Trophoblast cell (in vitro differentiated cells and primary cell): ENCODE measurements at places on chromosomes 16 and 17.

DNA sequence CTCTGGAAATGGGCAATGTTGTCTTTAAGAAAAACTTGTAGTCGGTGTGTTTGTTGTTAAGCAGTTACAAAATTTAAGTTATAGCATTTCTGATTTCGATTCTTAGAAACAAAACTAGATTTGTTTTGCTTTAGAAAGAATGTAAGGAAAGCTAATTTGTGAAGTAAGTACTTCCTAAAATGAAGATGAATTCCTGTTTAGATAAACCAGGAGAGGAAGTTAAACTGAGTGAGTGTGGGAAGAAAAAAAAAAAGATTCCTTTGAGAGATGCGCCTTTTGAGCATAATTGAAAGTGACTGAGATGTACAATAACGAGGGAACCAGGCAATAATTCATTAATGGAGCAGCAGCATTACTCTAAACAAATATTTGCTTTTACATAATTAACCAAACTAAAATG lies 52.4 kb upstream of the ALOX12 start:
- no peak for DNase-seq
- H3K4me3 ChIP-seq, result no peak overlapping the region
- no peaks in the 10 kb centered on the region for H3K27me3 ChIP-seq

DNA sequence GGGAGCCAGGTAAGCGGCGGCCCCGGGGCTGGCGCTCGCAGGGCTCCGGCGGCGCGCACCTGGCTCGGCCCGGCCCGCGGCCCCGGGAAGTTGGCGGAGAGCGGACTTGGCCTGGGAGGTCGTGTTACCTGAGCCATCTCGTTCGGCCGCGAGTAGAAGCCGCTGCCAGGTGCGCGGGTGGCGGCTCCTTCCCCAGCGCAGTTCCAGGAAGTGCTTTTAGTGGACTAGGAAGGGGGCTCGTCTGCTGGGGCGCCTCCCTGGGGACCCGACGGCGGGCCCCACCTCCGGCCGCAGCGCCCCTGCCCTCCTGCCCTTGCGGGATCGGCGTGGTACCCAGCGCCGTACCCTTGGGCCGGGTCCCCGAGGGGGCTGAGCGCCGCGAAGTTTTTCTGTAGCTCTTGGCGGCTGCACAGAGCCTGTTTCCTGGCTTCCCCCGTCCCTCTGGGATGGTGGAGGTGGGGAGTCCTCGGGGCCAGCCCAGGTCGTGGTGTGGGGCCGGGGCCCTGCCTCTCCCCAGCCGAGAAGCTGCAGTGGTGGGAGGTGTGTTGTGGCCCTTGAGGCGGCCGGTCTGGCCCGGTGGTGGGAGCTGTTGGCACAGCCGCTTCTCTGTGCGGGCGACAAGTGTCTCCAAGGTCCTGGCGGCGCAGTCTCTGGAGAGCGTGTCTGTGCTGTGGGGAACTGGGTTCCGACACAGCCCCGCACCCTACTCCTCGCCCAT lies 96.9 kb downstream of the RAB11FIP4 start:
- DNase-seq, result no peak
- H3K36me3 ChIP-seq, result no peaks in the 10 kb centered on the region
- H3K4me3 ChIP-seq, result peak overlapping the region; percentile 83
- H3K27ac ChIP-seq, result peak overlapping the region; percentile 74

DNA sequence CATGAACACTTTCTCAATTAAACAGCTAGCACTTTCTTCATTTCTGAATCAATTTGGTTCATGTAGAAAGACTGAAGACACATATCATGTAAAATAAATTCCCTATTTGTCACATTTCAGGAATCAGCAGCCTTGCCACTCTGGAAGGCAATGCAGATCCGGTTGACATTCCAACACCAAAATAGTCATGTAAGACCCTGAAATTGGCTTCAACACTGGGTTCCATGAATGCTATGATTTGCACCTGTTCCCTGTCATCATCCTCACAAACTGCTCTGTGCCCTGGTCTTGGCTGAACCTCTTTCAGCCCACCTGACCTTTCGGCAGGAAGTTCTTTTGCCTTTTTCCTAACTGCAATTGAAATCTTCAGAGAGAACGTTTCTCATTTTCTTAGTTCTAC lies 156.9 kb downstream of the CDH8 start:
- DNase-seq, result no peak
- no peaks in the 10 kb centered on the region for H3K36me3 ChIP-seq
- no peaks in the 10 kb centered on the region for H3K27me3 ChIP-seq
- no peaks in the 10 kb centered on the region for H3K4me1 ChIP-seq
- H3K4me3 ChIP-seq, result no peak overlapping the region

DNA sequence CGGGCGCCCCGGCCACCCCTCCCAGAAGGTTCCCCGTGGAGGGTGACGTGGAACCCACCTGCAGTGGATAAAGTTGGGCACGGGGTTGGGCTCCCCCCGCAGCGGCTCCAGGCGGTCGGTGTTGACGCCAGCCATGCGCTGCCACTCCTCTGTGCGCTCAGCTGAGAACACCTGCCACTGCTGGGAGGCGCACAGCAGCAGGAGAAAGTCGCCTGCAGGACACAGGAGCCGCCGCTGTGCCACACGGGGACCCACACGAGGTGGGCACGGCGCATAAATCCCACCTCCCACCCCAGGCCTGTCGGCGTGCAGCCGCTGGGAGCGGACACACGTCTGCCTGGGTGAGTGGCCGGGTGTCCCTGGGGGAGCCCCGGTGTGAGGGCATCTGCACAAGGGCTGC lies 20.7 kb downstream of the CTU2 start:
- peaks cover 76% of the 10 kb centered on the region for H3K36me3 ChIP-seq
- no peaks in the 10 kb centered on the region for H3K4me1 ChIP-seq
- no peak overlapping the region for H3K4me3 ChIP-seq
- no peak overlapping the region for H3K27ac ChIP-seq

DNA sequence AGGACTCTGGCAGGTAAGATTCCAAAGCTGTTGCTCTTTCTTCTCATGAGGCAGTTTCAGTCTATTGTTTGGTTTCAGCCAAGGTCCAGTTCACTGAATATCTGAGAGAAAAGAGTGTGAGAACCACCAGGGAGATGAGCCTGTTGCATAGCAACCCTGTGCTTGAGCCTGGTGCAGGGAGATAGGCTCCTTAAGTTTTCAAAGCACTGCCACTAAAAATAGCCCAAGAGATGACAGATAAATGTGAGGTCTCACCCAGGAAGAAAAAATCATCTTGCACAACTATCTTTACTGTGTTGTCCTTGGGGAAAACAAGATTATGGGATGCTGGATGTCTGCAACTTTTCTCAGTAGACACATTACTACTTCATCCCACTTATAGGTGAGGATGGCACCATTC lies 26.2 kb upstream of the NUDT7 start:
- H3K4me3 ChIP-seq, result no peak overlapping the region
- no peaks in the 10 kb centered on the region for H3K36me3 ChIP-seq
- no peak for DNase-seq
- H3K4me1 ChIP-seq, result no peaks in the 10 kb centered on the region

DNA sequence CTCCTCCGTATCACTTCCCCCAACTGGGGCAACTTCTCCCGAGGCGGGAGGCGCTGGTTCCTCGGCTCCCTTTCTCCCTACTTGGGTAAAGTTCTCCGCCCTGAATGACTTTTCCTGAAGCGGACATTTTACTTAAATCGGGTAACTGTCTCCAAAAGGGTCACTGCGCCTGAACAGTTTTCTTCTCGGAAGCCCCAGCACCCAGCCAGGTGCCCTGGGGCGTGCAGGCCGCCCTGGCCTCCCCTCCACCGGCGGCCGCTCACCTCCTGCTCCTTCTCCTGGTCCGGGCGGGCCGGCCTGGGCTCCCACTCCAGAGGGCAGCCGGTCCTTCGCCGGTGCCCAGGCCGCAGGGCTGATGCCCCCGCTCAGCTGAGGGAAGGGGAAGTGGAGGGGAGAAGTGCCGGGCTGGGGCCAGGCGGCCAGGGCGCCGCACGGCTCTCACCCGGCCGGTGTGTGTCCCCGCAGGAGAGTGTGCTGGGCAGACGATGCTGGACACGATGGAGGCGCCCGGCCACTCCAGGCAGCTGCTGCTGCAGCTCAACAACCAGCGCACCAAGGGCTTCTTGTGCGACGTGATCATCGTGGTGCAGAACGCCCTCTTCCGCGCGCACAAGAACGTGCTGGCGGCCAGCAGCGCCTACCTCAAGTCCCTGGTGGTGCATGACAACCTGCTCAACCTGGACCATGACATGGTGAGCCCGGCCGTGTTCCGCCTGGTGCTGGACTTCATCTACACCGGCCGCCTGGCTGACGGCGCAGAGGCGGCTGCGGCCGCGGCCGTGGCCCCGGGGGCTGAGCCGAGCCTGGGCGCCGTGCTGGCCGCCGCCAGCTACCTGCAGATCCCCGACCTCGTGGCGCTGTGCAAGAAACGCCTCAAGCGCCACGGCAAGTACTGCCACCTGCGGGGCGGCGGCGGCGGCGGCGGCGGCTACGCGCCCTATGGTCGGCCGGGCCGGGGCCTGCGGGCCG lies 1.6 kb downstream of the HIC1 start:
- H3K27me3 ChIP-seq, result peaks cover 59% of the 10 kb centered on the region

DNA sequence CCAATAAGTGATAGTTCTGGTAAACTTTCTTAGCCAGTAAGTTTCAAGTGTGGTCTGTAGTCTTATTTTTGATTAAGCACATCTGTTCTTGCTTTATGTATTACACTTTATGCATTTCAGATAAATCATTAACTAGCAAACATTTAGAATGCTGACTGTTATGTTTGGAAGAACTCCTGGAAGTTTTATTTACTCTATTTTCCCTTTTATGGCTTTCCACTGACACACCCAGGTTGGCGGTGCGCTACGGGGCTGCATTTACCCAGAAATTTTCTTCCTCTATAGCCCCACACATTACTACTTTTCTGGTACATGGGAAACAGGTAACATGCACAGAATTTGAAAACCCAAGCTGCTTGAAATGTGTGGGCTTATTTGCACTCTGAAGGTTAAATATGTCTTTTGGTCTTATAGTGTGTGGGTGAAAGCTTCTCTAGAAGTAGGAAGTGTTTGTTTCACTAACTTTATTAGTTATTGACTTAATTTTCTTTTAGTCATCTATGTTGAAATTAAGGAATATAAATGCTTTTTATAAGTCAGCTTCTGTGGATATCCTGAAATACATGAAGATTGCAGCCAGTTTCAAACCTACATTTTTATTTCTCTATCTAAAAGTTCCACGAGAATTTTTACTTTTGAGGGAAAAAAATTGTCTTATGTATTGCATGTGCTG lies 203.7 kb downstream of the PHKB start:
- DNase-seq, result no peak
- peaks cover 5% of the 10 kb centered on the region for H3K36me3 ChIP-seq
- no peaks in the 10 kb centered on the region for H3K4me1 ChIP-seq

- H3K36me3 ChIP-seq, result peaks cover 23% of the 10 kb centered on the region
- DNase-seq, result peak; percentile 34
- no peak overlapping the region for H3K4me3 ChIP-seq
- H3K27me3 ChIP-seq, result no peaks in the 10 kb centered on the region
- H3K4me1 ChIP-seq, result peaks cover 8% of the 10 kb centered on the region
- H3K27ac ChIP-seq, result no peak overlapping the region
Observed at GRCh38 chr17:19304209-19304608, 58.3 kb downstream of the B9D1 start.

GRCh38 chr17:47119746-47120520 lies 69.2 kb downstream of the CDC27 start:
- no peak overlapping the region for H3K27ac ChIP-seq
- peaks cover 15% of the 10 kb centered on the region for H3K36me3 ChIP-seq
- no peaks in the 10 kb centered on the region for H3K27me3 ChIP-seq
- peak; percentile 93 for DNase-seq

- DNase-seq, result no peak
- no peak overlapping the region for H3K27ac ChIP-seq
- no peak overlapping the region for H3K4me3 ChIP-seq
- peaks cover 39% of the 10 kb centered on the region for H3K36me3 ChIP-seq
- H3K4me1 ChIP-seq, result no peaks in the 10 kb centered on the region
- no peaks in the 10 kb centered on the region for H3K27me3 ChIP-seq
Observed at GRCh38 chr17:75799402-75799801, 14.8 kb downstream of the UNK start.

DNA sequence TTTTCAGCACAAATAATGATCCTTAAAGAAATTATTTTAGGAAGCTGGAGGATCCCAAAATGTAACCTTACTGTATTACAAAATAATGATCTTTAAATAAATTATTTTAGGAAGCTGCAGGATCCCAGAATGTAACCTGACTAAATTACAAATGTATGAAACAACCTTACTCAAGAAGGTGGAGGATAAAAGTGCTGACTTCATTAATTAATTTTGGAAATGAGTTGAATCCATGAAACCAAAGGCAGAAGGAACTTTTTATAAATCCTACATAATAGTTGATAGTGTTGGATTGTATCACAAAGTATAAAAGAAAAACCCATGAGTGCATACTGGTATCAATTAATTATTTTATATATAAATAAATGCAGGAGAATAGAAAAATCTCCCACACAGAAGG lies 859.9 kb downstream of the KCNJ2 start:
- H3K36me3 ChIP-seq, result no peaks in the 10 kb centered on the region
- peaks cover 4% of the 10 kb centered on the region for H3K4me1 ChIP-seq
- no peak overlapping the region for H3K27ac ChIP-seq
- no peak for DNase-seq
- H3K4me3 ChIP-seq, result no peak overlapping the region

- no peak for DNase-seq
- H3K27ac ChIP-seq, result no peak overlapping the region
- H3K4me1 ChIP-seq, result no peaks in the 10 kb centered on the region
- no peaks in the 10 kb centered on the region for H3K27me3 ChIP-seq
Observed at GRCh38 chr16:89999831-90000574, 19.3 kb downstream of the DBNDD1 start.

DNA sequence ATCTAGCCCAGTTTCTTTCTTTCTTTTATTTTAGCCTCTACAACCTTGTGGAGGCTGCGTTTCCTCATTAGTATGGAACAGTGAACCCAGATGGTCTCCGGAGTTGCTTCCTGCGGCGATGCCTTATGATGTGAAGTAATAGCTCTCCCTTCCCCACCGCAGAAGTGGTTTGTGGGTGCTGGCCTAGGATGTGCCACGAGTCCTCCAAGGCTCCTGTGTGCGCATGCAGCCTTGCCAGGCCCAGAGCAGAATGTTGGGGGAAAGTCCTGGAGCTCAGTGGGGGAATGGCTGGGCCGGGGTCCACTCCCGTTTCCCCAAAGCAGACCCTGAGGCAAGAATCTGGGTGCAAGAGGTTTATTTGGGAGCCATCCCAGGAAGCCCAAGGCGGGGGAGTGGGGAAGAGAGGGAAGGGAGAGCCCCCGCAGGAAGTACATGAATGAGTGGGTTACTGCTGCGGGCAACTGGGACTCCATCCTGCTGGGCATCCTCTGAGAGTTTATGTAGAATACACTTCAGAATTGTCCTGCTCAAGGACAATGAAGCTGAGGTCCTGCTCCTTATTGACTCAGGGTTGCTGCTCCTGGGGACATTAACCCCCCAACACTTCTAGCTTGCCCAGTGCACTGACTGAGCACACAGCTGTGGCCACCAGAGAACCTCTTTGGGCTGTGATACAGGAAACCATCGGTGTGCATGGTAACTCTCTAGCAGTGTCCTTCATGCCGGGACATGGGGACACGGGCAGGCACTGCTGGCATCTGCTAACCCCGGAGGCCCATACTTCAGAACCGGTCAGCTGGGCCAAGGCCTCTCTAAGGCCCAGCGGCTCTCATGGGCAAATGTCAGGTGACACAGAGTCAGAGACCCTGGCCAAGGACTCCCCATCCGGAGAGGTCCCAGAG lies 3.7 kb upstream of the HCRT start:
- peaks cover 5% of the 10 kb centered on the region for H3K27me3 ChIP-seq
- peaks cover 5% of the 10 kb centered on the region for H3K4me1 ChIP-seq
- H3K36me3 ChIP-seq, result no peaks in the 10 kb centered on the region
- H3K27ac ChIP-seq, result no peak overlapping the region
